ENCODE measurements at places on chromosomes 13 and 19. TPM values are rescaled to one million over a fixed set of nuclear protein-coding genes. Genes with fewer than 3 reads are reported as not detected.

- no peak for DNase-seq
Observed at GRCh38 chr19:325173-325936, 19.2 kb downstream of the MIER2 start.

DNA sequence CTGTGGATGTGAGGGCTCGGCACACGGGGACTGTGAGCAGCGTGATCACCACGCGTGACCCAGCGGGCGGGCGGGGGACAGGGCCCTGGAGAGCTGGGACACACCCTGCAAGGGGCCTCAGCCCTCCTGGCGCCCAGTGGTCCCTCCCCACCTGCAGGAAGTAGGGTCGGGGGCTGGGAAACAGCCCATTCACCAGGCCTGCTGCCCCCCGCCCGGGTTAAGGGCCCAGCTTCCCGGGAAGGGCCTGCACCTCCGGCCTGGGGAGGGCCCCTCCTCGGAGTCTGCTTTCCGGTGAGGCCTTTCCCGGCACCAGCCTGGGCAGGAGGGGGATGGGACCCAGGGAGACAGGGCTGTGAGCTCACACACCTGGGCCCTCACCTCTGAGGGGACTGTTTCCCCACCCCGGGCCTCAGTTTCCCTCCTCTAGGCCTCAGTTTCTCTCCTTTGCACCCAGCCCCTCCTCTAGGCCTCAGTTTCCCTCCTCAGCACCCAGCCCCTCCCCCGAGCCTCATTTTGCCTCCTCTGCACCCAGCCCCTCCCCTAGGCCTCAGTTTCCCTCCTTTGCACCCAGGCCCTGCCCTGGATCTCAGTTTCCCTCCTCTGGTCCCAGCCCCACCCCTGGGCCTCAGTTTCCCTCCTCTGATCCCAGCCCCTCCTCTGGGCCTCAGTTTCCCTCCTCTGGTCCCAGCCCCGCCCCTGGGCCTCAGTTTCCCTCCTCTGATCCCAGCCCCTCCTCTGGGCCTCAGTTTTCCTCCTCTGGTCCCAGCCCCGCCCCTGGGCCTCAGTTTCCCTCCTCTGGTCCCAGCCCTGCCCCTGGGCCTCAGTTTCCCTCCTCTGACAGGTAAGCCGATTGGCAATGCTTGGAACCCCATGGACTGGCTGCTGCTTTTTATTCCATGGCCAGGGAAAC is 1.9 kb upstream of the MADCAM1 start:
- DNase-seq, result peak; percentile 55

Gene ZIM2
- total RNA-seq, result not detected

Gene CCL25
- total RNA-seq, result not detected

Gene EPN1
- 123 TPM for total RNA-seq

DNA sequence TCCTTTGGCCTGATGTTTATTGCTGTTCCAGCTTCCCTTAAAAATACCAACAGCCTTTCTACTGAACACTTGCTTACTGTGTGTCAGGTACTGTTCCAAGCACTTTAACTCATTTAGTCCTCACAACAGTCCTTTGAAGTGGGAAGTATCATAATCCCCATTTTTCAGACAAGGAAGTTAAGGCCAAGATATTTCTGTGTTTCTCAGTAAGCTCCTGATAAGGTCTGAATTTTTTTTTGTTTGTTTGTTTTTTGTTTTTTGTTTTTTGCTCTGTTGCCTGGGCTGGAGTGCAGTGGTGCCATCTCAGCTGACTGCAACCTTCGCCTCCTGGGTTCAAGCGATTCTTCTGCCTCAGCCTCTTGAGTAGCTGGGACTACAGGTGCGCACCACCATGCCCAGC is 7.5 kb downstream of the SNRPA start:
- no peak for DNase-seq

Gene ZNF540
- total RNA-seq, result 0.27 TPM

GRCh38 chr13:42312817-42313431 is 41.0 kb downstream of the AKAP11 start:
- no peak for DNase-seq

Gene RPS16
- total RNA-seq, result 1,698 TPM

- no peak for DNase-seq
Observed at GRCh38 chr13:83298617-83299016, 583.7 kb downstream of the SLITRK1 start.

DNA sequence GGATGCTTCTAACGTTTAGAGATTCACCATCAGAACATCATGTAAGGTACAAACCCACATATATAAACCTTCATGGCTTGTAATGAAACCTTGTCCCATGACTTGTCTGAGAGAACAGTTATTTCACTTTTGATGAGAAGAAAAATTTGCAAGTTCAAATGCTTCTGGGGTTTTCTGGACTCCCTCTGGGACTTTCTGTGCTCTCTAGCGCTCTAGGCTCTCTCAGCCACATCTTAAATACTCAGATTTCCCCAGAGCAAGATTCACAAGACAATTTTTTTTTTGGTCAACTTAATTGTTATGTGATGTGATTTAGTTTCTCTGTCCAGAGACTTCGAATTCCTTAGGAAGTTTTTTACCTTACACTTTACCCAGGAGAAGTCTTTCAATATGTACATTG is 282.8 kb upstream of the EDNRB start:
- DNase-seq, result no peak

Gene HSPB6
- 664 TPM for total RNA-seq

GRCh38 chr19:49165865-49166301 is 8.3 kb downstream of the TRPM4 start:
- DNase-seq, result peak; percentile 55

DNA sequence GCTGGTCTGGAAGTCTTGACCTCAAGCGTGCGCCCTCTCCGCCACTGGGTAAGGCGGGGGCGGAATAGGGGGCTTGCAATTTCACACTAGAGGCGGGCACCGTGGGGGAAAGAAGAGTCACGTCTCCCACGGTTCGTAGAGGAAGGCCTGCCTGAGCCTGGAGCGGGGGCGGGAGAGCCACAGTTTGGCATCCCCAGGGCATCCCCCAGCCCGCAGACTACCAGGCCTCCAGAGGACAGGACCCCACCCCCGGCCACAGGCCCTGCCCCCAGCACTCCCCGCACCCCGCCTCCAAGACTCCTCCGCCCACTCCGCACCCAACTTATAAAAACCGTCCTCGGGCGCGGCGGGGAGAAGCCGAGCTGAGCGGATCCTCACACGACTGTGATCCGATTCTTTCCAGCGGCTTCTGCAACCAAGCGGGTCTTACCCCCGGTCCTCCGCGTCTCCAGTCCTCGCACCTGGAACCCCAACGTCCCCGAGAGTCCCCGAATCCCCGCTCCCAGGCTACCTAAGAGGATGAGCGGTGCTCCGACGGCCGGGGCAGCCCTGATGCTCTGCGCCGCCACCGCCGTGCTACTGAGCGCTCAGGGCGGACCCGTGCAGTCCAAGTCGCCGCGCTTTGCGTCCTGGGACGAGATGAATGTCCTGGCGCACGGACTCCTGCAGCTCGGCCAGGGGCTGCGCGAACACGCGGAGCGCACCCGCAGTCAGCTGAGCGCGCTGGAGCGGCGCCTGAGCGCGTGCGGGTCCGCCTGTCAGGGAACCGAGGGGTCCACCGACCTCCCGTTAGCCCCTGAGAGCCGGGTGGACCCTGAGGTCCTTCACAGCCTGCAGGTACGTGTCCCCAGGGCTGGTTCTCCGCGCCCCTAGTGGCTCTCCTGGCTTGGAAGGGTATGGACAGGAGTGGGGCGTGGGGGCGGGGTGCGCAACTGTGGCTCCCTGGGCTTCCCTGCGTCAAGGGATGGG is at the start of gene ANGPTL4:
ANGPTL4 (plus strand) TSS at position 353 of the 969 bp plus-strand sequence; CDS start at position 520, 167 bp downstream.
- peak; percentile 89 for DNase-seq

DNA sequence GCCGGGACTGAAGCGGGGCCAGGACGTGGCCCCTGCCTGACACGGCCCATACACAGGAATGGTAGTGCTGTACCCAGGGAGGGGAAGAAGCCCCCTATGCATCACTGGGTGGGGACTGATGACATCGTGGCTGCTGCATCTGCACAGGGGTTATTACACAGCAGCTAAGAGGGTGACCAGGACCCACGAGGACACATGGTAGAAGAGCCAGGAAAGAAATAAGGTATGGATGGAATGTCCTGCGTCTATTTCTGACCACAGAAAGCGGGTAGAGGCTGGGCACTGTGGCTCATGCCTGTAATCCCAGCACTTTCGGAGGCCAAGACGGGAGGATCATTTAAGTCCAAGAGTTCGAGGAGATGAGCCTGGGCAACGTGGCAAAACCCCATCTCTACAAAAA is 24.1 kb downstream of the DCAF15 start:
- no peak for DNase-seq

GRCh38 chr19:3655402-3656072 is 28.9 kb upstream of the CACTIN start:
- DNase-seq, result no peak

All from psoas muscle (tissue), 8 donors.